HL-60 (cell line): ENCODE measurements at places on chromosomes 1 and 21.

DNA sequence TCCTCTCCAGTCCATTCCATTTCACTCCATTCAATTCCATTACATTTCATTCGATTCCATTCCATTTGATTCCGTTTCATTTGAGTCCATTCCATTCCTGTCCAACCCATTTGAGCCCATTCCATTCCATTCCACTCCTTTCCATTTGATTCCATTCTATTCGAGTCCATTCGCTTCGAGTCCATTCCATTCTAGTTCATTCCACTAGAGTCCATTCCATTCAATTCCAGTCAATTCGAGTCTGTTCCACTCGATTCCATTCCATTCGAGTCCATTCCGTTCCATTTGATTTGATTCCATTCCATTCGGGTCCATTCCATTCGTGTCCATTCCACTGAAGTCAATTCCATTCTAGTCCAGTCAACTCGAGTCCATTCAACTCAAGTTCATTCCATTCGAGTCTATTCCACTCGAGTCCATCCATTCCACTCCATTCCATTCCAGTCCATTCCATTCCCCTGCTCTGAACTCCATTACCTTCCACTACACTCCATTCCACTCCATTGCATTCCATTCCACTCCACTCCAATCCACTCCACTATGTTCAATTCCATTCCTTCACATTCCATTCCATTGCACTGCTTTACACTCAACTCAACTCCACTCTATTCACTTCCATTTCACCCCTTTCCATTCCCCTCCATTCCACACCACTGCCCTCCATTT is 2569.4 kb upstream of the TPTE start:
- peak; percentile 25 for DNase-seq

GRCh38 chr21:38291874-38292273 is 35.1 kb downstream of the KCNJ15 start:
- DNase-seq: no peak

DNA sequence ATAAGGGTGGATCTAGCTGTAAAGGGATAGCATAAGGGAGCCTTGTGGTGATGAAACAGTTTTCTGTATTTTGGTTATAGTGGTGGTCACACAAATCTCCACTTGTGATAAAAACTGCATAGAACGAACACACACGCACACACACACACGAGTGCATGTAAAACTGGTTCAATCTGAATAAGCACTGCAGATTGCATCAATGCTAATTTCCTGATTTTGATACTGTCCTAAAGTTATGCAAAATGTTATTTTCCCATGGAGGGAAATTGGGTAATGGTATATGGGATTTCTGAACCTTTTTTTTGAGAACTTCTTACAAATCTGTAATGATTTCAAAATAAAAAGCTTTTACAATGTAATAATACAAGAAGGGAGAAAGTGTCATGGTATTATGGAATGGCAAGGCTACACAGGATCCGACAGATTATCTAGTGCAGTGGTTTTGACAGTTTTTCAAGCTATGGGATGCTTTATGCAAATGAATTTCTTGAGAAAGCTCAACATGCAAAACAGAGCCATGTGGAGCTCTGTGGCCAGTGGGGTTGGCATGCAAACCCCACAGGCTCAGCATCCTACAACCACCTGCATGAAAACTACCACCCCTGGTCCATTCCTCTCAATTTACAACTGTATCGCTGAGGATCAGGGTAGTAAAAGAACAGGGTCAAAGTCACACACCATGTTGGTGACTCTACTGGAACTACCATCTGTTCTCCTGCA is 18.8 kb downstream of the SLC41A1 start:
- DNase-seq: no peak

- DNase-seq: no peak
These were observed 2.1 kb downstream of the ERG start for GRCh38 chr21:38496224-38496623.

DNA sequence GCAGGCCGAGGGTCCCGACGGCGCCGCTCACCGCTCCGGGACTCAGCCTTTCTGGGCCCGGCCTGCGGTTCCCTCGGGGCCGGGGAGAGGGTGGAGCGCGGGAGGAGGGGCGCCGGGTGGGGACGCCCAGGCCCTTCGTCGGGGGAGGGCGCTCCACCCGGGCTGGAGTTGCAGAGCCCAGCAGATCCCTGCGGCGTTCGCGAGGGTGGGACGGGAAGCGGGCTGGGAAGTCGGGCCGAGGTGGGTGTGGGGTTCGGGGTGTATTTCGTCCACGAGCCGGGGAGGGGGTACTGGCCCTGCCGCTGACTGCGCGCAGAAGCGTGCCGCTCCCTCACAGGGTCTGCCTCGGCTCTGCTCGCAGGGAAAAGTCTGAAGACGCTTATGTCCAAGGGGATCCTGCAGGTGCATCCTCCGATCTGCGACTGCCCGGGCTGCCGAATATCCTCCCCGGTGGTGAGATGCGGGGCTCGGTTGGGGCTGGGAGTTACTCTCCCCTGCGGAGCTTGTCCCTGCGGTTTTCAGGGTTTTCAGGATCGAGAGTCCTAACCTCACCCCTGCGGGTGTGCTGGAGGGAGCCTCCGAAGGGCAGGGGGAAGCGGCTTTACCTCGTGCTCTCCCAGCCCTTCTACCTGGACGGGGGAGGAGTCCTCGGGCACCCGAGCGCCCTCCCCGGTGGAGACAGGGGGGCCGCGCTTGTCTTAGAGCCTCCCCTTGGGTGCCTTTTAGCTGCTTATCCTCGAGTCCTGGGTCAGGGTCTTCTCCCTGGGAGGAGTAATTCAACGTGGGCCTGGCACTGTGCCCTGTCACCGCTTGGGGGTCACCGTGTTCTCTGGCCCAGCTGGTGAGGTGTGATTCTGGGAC is 2.1 kb downstream of the SAMD11 start:
- DNase-seq: no peak

GRCh38 chr1:24374891-24375786 is 38.4 kb downstream of the STPG1 start:
- DNase-seq: no peak

DNA sequence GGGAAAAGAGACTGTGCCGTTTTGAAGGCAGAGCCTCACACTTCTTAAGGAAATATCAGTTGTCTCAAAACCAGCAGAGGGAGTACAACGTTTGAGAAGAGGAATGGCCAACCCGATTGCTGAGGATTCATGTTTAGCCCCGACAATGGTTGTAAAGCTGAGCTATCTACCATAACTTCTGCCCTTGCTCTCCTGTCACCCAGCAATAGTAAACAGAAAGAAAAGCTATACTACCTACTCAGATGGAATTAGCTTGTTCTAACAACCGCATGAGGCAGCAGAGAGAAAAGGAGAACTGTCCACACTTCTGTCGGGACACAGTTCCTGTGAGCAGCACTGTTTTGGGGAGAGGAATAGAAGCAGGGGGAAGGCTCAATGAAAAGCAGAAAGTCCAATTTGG is 91.2 kb downstream of the SLC45A1 start:
- DNase-seq: no peak

DNA sequence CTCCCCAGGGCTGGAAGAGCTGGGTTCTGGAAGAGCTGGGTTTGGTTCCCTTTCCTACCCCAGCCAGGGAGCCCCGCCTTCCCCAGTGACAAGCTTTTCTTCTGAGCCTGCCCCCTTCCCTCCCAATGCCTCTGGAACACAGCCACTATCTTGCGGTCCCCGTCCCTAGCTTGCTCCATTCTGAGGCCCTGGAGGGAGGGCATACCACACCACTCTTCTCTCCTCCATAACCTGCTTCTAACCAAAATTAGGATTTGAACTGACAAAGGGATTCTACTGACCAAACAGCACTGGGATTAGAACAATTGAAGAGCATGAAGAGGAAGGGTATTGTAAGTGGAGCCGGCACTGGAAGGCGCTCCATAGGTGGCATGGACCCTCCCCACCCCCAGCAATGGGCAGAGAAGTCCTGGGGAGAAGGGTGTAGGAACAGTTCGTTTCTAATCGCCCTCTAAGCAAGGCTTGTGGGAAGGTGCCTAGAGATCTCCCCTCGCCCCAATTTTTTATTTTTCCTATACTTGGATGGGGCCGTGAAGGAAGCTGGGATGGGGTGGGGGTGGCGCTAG is 690 bp downstream of the C1orf216 start:
- DNase-seq: peak; percentile 60

- DNase-seq: no peak
These were observed 348.5 kb downstream of the TGFB2 start for GRCh38 chr1:218693599-218693998.

GRCh38 chr1:165112260-165112659 is 244.3 kb downstream of the LMX1A start:
- no peak for DNase-seq

DNA sequence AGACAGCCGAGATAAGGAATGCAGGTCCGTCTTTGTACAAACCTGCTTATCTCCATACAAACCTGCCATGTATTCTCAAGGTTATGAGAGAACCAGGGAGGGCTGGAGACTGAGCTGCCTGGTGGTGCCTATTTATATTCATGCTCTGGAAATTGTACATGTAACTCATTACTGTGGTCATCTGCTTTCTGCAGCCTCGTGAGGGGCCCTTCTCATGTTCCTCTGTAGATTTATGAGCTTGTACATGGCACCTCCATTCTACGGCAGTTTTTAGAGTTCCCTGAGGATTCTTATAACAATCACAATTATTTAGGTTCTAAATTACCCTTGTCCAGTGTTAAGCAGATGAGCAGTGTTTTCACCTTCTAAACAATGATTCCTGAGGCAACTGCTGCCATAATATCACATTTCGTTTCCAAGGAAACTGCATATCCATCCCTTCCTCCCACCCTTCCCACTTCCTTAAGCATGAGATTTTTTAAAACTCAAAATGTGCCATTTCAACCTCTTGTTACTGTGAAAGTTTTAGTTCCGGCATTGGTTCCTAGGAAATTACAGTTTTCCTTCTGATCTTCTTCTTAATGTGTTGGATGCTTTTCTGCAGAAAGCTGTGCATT is 112.1 kb downstream of the ST6GALNAC3 start:
- no peak for DNase-seq

- no peak for DNase-seq
These were observed 332.5 kb upstream of the NRIP1 start for GRCh38 chr21:15397258-15397657.

- no peak for DNase-seq
These were observed 13.1 kb upstream of the ZRANB2 start for GRCh38 chr1:71093938-71094337.

GRCh38 chr1:212970085-212970484 is 19.7 kb downstream of the VASH2 start:
- DNase-seq: no peak

- DNase-seq: no peak
These were observed 25.8 kb downstream of the FAM151A start for GRCh38 chr1:54597455-54598030.

DNA sequence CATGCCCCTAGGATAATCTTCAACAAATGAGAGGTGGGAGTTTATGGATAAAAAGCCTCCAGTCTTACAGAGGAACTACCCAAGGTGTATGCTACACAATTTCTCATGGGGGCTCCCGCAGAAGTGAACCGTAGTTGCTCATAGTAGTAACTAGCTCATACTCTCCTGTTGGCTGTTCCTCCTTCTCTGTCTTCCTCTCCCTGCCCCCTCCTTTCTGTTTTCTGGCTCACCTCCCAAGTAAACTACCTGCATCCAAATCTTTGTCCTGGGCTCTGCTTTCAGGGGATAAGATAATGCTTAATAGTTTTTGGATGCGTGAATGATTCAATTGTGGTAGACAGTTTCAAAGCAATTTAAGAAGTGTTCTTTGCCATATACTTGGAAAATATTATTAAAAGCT is 90.1 kb upstream of the ROR1 start:
- DNase-seq: no peak

DNA sequence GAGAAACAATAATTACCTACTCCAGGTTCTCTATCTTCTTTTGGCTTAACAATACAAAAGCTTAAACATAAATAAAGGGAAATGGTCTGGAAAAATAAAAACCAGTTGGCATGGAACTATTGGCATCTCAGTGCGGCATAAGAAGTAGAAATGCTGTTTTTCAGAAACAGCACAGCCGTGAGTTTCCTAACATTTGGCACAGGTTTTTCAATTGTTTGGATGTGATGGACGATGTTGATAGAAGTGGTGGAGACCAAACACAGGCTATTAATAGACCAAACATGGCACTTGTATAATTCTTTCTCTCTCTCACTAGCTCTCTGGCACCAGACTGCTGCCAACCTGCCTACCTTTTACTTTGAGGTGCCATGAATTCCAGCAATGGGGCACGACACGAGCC is 36.2 kb downstream of the KCNN3 start:
- no peak for DNase-seq

- no peak for DNase-seq
These were observed 6.7 kb downstream of the ROR1 start for GRCh38 chr1:63780565-63780964.

DNA sequence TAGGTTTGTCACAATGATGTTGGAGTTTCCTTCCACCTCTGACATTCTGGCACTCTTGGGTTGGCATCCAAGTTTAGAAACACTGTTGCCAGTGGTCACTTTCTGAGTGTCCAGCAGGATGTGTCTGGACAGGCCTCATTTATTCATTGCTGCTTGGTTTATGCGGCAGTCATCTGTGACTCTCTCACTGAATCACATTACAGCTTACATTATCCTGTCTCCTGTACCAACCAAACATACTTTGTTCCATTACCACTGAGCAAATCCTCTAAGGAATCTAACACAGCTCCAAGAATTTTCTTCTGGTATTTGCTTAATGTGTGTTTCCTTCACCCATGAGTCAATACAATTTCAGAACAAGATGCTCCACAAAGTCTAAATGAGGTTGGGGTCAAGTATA is 19.9 kb downstream of the SGIP1 start:
- DNase-seq: no peak

DNA sequence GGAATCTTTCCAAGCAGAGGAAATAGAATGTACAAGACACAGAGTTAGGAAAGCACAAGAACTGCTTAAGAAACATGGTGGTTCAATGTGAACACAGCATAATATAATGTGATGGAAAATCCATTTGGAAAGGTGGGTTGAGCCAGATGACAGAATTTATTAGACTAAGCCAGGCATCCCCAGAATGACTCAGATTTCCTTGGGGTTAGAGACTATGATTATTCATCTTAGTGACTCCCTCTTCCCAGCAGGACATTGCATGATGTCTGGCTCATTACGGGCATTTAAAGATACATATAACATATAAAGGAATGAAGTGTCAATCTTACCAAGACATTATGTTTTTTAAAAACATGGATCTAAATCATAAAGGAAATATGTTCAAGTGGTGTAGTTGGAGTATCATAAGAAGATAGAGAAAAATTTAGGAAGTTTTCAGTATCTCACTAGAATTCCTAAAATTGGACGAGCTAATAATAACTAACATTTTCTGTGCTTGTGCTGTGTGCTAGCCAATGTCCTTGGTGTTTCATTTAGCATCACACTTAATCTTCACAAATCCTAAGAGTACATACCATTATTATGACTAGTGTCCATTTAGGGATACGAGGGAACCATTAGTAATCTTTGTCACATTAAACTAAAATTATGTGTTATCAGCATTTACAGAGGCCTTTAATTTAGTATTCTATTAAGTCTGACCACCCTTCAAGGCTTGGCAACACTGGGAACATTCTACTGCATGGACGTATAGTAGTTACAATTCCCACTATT is 41.0 kb upstream of the ST6GALNAC5 start:
- no peak for DNase-seq

GRCh38 chr1:47575855-47576757 is 138.3 kb downstream of the FOXD2 start:
- DNase-seq: no peak
